ENCODE measurements at places on chromosomes 6 and 20.

- DNase-seq = no peak
These were observed 109.4 kb upstream of the ARMC2 start for GRCh38 chr6:108738684-108739416.

DNA sequence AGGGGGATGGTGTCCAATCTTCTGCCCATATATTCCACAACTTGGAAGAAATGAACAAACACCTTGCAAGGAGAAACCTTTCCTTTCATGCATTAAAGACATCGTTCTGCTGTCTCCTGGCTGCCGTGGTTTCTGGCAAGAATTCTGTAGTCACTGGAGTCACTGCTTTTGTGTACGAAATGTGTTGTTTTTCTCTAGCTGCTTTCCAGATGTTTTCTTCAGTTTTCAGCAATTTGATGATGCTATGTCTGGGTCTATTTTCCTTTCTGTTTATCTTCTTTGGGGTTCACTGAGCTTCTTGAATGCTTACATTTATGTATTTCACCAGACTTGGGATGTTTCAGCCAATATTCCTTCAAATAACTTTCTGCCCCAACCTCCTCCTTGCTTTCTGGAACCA is 40.6 kb upstream of the SLCO4A1 start:
- DNase-seq = no peak

GRCh38 chr20:46606817-46607190 is 44.5 kb downstream of the SLC13A3 start:
- no peak for DNase-seq

DNA sequence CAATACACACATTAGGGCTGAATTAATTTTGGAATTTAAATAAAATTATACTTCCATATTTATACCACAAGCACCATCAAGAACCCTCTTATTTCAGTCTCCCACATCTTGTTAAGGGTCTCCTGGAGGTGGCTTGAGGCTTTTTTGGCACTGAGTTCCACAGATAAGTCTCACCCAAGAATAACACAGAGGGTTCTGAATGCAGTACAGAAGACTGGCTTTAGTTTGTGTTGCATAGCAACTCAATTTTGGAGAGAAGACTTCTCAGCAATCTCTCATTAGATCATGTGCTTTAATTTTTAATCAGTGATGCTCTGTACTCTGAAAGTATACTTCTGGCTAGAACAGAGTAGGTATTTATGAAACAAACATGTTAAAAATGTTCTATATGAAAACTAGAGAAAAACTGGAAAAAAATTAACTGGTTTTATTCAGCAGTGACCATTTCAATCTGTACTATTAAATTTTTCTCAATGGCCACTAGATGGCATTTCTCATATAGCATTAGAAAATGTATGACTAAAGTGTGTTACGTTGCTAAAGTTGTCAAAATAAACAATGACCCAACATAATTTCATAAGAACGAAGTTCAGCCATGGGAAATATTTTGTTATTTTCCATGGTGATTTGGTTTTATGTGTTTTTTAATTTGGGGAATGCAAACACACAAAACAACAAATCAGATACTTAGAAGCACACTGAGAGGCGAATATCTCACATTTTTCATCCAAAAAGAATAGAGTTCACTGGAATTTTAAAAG is 32.7 kb upstream of the MAP7 start:
- DNase-seq = no peak

GRCh38 chr6:63517221-63517620 is 55.1 kb upstream of the LOC128125822 start:
- no peak for DNase-seq

- peak; percentile 65 for DNase-seq
These were observed 41.1 kb upstream of the PTGIS start for GRCh38 chr20:49608752-49609670.

DNA sequence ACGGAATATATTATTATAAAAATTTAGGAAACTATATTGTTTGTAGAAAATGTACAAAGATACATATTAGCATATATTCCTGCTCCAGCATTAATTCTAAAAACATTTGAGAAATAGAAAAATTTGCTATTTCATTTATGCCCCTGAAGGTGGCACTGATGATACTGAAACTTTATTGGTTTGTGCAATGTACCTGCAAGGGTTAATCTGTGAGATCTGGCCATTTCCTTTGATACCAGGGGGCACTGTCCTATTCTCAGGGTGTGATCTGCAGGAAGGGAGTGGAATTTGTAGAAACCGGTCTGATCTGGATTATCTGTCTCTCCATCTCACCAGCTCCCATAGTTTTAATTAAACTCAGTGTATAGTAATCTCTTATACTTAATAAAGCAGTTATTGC is 625.1 kb upstream of the IMPG1 start:
- no peak for DNase-seq

- no peak for DNase-seq
These were observed 13.9 kb upstream of the CDYL start for GRCh38 chr6:4762294-4762693.

GRCh38 chr6:2909718-2910117 is 6.6 kb upstream of the SERPINB9 start:
- peak; percentile 32 for DNase-seq

GRCh38 chr6:43076464-43077332 is 584 bp downstream of the PTK7 start:
- no peak for DNase-seq

DNA sequence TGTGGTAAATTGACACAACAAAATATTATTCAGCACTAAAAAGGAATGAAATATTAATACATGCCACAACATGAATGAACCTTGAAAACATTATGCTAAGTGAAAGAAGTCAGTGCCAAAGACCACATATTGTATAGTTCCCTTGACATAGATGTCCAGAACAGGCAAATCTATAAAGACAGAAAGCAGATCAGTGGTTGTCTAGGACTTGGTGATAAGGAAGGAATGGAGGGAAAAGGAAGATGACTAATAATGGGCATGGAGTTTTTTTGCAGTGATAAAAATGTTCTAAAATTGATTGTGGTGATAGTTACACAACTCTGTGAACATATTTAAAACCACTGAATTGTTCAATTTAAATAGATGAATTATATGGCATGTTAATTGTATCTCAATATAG is 32.5 kb downstream of the TBX18 start:
- DNase-seq = no peak

DNA sequence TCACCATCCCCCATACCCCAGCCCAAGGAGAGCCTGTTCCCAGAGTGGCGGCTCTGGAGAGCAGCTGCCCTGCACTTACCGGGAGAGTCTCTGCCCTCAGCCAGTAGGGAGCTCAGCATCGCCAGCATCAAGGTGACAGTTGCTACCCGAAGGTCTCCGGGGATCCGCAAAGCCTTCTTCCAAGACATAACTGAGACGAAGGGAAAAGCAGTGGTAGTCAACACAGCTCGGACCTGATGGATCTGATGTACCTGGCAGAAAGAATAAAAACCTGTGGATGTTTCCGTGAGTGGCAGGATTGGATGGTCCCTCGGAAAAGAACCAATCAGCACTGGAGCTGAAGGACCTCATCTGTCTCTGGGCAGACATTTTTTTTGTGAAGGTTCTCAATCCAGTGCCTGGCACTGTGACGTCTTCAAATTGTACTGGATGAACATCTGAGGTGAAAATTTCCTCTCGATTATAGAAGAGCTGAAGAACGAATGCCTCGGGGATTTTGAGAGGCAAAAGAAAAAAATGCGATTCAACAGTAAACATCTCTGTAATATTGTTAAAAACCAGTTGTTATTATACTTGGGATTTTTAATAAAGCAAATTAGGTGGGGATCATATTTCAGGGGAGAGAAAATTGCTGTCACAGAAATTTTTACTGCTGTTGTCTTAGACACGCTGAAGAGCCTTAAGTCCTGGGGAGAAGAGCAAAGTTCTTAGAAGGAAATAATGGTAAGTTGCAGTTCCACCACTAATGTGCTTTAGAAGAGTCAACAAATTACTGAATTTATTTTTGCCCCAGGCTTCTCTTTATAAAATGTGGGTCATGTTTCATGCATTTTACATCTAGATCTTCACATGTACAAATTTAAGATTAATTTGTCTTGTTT is at the start of gene HLA-DQB1:
HLA-DQB1 (minus strand) TSS at position 238 of the 881 bp plus-strand sequence; CDS start at position 188, 50 bp downstream.
- peak; percentile 14 for DNase-seq

DNA sequence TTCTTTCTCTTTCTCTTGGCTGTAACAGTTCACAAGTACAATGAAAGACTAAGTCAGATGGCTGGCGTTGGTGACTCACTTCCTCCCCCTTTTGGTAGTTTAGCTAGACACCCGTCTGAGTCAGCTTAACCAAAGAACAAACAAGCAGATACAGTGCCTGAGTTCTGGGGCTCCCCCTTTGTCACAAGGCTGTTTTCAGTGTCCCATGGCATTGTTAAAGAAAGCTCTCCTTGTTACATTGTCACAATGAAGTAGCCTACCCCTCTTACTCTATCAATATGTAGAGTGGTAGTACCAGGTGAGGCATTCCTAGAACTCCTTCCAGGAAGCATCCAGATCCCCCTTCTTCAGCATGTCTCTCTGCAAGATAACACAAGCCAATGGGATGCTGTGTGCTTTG is 38.6 kb downstream of the KIAA0408 start:
- peak; percentile 45 for DNase-seq

Data from stimulated activated CD8-positive, alpha-beta memory T cell treated with anti-CD3 and anti-CD28 coated beads, Interleukin-2, amount 100 ng/mL, for 48 hours (primary cell).